Tongue (tissue), 3 donors: ENCODE measurements at places on chromosomes 2 and 18.
A peak's percentile ranks its signal among the peaks of the same experiment; 100 is the strongest.

DNA sequence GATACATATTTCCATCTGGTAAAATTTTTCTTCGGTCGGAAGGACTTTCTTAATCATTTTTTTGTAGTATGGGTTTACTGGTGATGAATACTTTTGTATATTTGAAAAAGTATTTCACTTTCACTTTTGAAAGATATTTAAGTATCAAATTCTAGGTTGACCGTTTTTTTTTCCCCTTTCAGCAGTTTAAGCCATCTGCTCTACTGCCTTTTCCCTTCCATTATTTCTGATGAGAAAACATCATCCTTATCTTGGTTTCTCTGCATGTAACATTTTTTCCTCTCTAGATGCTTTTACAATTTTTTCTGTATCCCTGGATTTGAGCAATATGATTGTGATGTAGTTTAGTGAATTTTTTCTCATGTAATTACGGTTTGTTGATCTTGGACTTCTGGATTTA, 87.0 kb downstream of the MTX2 start:
- DNase-seq, result no peak

DNA sequence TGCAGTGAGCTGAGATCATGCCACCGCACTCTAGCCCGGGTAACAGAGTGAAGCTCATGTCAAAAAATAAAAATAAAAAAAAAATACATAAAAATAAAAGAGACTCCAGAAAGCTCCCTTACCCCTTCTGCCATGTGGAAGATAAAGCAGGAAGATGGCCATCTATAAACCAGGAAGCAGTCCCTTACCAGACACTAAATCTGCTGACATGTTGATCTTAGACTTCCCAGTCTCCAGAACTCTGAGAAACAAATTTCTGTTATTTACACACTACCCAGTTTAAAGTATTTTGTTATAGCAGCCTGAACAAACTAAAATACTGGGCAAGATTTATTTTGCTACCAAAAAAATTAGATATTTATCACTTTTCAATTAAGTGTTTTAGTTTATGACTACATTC, 136.2 kb upstream of the SMAD7 start:
- no peak for DNase-seq

DNA sequence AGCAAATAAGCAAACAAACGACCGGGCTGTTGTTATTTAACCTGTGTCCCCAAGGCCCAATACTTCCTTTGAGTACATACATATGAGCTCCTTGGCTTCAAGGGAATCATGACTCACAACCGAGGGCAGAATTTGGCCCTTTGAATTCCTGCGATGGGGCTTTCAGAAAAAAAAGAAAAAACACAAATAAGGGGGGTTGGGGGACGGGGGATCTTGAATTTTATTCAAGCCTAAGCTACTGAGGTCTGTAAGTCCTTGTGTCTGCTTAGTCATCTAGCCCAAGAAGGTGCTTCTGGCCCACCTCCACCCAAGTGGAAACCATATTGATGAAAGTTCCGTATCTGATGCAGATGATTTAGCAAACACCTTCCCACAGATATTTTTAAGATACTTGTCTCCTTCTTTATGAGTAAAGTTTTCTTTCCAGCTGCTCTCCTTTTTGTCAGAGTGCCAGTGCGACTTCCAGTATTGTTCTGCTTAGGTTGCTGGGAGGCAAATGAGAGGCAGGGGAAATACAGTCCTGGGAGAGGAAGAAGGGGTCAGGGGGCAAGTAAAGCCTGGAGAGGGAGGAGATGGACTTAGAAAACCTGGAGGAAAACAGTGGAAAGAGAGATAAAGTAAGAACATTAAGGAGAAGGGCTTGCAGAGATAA, 169.6 kb downstream of the ZEB2 start:
- peak; percentile 38 for DNase-seq

DNA sequence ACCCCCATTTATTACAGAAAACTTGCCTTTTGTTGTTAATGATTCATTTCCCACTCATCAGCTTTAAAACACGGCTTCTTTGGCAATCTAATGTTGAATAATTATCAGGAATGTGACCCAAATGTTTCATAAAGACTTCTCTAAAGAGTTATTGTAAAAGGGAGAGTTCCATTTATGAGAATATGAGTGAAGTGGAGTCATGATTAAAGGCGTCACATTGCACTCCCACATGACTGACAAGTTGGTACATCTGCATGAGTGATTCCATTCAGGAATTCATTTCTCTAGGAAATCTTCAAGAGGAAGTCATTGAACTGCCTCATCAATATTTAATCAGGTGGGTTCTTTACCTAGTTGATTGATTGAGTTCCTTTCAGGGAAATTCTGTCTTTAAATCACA, 184.8 kb downstream of the LNPK start:
- no peak for DNase-seq

DNA sequence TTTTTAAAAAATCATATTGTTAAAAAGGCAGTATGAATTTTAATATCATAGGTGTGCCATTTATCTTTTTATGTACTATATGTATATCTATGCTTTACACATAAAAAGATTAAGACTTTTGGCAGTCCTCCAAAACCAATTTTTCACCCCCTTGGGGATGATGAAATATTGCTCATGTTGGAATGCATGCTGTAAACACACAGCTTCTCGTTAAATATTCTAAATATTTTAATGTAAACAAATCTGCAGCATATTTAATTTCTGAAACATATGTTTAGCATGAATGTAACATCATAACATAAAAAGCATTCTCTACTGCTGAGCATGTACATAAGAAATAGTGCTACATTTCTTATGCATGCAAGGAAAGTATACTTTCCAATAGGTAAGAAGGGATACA, 484.3 kb upstream of the LRATD1 start:
- DNase-seq, result peak; percentile 17
